ENCODE measurements at places on chromosomes 12 and 14.

DNA sequence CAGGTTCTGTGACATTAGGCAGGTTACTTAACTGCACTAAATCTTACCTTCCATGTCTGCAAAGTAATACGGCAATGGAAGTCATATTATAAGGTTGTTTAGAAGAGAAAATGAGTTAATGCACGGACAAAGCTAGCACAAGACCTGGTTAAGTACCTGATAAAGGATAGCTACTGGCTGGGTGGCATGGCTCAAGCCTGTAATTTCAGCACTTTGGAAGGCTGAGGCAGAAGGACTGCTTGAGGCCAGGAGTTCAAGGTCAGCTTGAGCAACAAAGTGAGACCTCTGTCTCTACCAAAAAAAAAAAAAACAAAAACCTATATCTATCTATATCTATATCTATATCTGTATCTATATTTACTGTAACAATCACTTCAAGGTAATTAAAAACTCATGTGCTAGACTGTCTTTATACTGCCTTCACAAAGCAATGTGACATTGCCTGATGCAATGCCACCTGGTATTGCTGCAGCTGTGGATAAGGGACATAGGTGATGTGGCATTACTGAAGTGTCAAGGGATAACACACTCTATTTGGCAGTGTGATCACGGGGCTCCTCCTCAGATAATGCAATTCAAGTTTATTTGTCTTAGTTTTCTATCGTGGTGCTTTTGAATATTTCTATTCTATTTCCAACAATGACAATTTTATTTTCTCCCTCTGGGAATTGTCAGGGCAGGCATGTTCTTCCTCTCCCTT lies 107.1 kb downstream of the PAX9 start:
- no peak for DNase-seq

GRCh38 chr12:50799908-50800307 lies 36.0 kb downstream of the ATF1 start:
- no peak for DNase-seq

GRCh38 chr12:130562716-130563115 lies 153.4 kb downstream of the RIMBP2 start:
- no peak for DNase-seq

DNA sequence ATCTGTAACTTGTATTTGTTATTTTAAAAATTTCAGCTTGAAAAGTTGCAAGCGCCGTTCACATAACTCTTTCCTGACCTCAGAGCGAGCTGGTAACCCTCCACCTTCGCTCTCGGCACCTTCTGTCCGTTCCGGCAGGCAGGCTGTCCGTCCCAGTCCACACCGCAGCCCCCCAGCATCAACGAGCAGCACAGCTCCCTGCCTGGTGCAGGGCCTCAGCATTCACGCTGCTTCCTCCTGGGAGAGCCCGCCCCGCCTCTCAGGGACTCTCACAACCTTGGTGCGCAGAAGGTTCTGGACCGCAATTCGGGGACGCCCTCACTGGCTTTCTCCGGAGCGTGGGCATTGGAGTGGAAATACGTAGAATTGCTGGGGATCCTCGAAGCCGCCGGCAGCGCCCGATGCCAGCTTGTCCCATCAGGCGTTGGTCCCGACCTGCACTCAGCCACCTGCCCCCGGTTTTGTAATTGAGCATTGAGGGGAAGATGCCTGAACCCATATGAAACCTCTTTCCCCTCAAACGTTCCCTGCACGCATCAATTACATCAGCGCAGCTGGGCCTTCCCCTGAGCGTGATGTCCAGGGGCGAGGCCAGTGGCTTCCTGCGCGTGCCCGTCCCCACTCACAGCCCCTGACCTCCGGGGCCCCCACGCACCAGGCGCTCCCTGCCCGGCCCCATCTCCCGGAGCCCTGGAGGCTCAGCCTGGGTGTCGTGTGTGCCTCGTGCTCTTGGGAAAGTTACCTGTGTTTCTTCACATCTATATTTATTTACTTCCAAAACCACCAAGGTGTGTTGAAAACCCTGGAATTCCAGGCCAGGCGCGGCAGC lies 19.1 kb downstream of the LRCOL1 start:
- DNase-seq = no peak

DNA sequence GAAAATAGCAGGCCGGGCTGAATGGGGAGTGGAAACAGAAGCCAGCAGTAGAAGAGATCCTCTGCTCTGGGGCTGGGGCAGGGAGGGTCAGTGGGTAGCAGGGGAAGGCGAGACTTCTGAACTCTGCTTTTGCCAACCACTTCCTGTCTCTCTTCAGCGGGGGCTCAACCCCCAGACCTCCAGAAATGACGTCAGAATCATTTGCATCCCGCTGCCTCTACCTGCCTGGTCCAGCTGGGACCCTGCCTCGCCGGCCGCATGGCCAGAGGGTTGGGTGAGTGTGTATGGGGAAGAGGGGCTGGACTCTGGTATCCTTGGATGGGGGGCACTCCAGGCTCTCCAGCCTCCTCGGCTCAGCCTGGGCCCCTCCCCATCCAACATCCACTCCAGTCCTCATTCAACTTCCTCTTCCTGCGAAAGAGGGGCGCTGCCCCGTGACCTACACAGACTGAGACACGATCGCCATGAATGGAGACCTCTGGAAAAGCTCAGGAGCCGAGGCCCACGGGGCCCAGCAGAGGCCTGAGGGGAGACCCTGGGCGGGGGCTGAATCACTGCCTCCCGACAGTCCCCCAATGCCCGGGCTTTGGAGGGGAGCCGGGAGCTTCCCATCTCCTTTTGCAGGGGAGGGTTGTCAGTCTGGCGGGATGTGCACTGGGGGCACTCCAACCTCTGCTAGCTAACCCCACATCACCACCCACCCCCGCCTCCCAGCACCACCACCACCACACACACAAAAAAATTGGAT lies 458 bp upstream of the HOXC4 start:
- DNase-seq = no peak

DNA sequence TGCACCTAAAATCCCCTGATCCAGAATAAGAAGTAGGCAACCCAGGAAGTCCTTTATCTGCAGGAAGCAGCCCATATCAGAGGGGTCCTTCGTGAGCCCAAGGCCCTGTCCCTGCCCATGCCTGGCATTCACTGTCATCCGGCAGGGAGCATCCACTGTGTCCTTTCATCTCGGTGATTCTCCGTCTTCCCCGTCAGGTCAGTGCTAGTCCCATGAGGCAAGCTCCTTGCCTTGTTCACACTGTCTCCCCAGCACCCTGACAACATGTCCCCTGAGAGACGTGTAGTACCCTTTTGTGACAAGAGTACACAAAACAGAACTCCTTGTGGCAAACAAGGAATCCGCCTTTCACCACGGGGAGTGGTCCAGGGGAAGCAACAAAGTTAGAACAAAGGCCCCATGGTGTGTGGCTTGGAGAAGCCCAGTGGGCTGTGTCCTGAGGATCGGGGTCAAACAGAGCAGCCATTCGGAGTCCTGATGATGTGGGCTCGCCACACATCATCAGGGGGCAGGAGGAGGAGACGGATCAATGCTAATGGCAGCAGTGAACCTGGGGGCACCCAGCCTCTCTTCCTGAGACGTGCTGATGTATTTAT lies 112.1 kb downstream of the DICER1 start:
- DNase-seq = no peak

DNA sequence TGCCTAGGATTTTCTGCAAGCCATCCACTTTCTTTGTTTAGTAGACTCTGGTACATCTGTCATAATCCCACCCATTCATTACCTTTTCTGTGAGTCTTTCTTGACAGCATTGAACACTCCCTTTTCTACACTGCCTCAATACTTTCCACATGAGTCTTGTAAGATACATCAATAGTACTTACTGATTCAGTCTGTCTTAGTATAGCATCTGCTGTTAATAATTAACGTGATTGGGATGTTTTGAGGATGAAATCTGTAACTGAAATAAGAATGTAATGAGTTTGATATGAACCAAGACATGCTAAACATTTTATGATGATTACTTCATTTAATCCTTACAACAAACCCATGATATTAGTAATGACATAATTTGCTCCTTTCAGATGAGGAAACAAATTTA lies 196.2 kb upstream of the FOXG1 start:
- DNase-seq = no peak

DNA sequence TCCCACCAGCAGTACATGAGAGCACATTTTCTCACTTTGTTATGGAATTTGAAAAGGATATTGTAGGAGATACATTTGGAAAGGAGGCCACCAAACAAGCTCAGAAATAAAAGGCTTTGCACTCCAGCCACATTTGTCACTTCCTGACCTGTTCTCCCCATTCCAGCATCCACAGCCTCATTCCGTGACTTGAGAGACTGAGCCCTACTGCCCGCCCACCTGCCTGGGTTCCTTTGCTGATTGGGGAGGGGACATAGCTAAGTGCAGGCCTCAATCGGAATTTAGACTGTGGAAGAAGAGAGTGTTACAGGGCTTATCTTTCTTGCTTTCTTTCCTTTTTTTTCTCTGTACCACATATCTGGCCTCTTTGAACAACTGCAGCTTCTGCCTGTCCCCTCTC lies 735.4 kb upstream of the TMEM132C start:
- DNase-seq = no peak

GRCh38 chr12:59839514-59839913 lies 243.7 kb downstream of the SLC16A7 start:
- no peak for DNase-seq

DNA sequence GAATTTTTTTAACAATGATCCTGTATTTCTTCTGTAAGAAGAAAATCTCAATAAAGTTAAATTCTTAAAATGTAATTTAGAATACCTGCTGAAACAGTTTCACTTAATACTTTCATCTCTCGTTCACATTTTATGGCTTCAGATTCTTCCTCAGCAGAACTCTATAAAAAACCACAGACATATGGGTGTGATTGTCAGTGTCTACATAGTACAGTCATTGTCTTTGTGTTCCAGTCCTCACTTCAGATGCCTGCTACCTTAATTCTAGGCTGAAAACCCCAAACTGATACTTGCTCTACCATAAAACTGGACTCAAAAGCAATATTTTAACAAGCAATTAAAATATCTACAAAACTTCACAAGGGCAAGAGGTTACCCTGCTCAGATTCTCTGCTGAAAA lies 71.8 kb downstream of the DNAI7 start:
- no peak for DNase-seq

- no peak for DNase-seq
These were observed 137.7 kb downstream of the SPTSSA start for GRCh38 chr14:34324363-34324795.

DNA sequence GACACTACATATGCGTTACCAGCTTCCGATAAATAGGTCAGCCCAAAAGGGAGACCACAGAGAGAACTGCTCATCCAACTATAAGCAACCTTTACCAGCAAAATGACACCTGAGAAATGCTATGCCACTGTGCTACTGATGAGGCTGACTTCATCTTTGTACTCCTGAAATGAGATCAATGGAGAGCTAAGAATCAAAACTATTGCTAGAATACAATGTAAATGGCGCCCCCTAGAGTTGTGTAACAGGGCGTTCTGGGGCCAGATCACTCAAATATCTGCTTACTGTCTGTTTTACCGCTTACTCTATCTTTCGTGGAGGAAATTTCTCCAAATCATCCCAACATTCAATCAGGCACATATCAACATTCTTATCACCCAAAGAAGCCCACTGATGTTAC lies 4.6 kb downstream of the ZNF384 start:
- peak; percentile 34 for DNase-seq

GRCh38 chr12:20154052-20154451 lies 214.3 kb upstream of the PDE3A start:
- no peak for DNase-seq

DNA sequence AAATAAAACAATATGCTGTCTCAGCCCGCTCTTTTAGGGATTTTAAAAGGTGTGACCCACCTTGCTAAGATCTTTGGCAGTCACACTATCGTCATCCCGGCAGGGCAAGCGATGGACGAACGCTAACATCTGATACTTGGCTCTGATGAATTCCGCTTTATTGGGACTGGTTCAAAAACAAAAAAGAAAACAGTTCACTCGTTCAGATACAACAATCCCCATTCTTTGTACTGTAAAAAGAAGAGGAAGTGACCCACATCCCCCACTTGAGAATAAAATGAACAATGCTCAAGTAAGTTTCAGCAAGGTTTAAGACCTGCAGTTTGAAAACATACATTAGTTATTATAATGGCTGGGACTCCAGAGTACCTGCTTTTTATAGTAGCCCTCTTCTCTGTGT lies 7.3 kb downstream of the GIT2 start:
- no peak for DNase-seq

- no peak for DNase-seq
These were observed 48.0 kb downstream of the TMEM116 start for GRCh38 chr12:111964935-111965334.

DNA sequence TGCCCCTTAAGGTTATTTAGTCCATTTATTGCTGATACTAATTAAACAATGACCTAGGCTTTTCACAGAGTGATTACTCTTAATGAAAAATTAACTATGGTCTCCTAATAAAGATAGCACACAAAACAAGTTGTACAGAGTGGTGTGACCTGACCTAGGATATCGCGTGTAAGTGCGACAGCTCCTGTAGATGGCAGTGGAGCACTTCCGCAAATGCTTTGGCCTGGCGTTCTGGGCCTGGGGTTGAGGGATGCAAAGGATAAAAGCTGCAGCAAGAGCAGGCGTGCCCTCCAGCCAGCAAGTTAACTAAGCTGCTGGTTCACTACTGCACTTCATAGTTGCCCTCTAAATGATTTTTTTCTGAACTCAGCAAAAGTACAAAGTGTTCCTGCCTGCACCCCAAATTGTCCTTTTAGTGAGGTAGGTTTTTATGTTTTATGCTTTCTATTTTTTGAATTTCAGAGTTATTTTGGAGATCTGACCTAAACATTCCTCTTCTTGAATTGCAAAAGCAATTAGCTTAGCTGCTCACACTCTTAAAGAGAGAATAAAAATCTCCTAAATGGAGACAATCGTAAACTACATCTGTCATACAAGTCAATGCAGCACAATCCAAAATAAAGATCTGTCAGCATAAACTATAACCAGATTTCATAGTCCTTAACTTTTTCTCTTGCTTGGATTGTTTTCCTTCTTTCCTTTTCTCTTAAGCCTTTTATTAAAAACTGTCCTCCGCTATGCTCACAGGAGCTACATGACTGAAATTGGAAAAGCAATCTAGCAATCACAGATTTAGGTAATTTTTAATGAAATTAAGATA lies 379.6 kb downstream of the LRIG3 start:
- peak; percentile 85 for DNase-seq

Data from glutamatergic neuron (in vitro differentiated cells).